ENCODE measurements at places on chromosomes 1 and 21. TPM values are rescaled to one million over a fixed set of nuclear protein-coding genes. Genes with fewer than 3 reads are reported as not detected.

The FCN3 gene
- total RNA-seq: not detected

The IGSF21 gene
- not detected for total RNA-seq

The MAP1LC3C gene
- total RNA-seq: not detected

The DDI2 gene
- 13.0 TPM for total RNA-seq

The MCOLN2 gene
- total RNA-seq: 3.7 TPM

The CD101 gene
- not detected for total RNA-seq

The ZNF281 gene
- 37.2 TPM for total RNA-seq

The SNAPIN gene
- total RNA-seq: 42.1 TPM

The CYP4A11 gene
- not detected for total RNA-seq

The RGS7 gene
- total RNA-seq: 2.4 TPM

The PHGDH gene
- 90.4 TPM for total RNA-seq

The PTGS2 gene
- total RNA-seq: 164 TPM

The RHCE gene
- 0.48 TPM for total RNA-seq

The RSPO1 gene
- not detected for total RNA-seq

The CDC20 gene
- 157 TPM for total RNA-seq

- no peak for DNase-seq
These were observed 13.0 kb upstream of the ARHGAP29 start for GRCh38 chr1:94250341-94250740.

- no peak for DNase-seq
These were observed 16.3 kb downstream of the TLR5 start for GRCh38 chr1:223126741-223127140.

DNA sequence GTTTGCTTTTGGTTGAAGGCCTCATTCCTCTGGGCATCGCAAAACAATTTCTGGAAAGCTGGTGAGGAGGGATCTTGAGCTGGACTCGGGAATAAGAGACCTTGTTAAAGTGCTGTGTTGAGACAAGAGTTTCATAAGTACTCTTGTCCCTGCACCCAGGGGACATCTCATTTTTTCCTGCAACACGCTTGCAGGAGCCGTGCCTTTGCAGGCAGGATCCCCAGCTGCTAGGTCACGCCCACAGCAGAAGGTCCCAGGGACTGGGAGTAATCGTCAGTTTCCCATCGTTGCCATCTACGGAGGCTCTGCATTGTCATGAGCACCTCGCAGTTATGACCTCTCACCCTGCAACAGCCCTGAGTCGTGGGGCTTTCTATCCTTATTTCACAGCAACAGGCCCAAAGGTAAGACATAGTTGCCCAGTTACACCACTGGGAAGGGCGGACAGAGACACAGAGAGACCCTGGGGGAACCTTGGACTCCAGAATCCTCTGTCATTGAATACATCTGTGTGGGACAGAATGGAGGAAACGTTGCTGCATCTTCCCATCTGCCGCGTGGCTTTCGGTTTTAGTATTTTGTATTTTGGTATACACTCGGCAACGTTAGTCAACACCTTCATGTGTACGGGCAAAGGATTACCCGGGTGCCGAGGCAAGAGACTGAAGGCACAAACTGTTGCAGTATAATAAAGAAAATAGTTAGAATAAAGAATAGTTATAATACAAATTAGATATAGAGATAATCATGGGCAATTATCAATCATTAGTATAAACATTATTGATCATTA lies 60.4 kb upstream of the DMRTB1 start:
- DNase-seq: no peak

GRCh38 chr21:35333831-35334618 lies 284.9 kb upstream of the RUNX1 start:
- DNase-seq: peak; percentile 9

- DNase-seq: no peak
These were observed 8.4 kb upstream of the NBPF11 start for GRCh38 chr1:148160343-148161052.

- no peak for DNase-seq
These were observed 39.6 kb upstream of the GRIK3 start for GRCh38 chr1:37073854-37074379.

DNA sequence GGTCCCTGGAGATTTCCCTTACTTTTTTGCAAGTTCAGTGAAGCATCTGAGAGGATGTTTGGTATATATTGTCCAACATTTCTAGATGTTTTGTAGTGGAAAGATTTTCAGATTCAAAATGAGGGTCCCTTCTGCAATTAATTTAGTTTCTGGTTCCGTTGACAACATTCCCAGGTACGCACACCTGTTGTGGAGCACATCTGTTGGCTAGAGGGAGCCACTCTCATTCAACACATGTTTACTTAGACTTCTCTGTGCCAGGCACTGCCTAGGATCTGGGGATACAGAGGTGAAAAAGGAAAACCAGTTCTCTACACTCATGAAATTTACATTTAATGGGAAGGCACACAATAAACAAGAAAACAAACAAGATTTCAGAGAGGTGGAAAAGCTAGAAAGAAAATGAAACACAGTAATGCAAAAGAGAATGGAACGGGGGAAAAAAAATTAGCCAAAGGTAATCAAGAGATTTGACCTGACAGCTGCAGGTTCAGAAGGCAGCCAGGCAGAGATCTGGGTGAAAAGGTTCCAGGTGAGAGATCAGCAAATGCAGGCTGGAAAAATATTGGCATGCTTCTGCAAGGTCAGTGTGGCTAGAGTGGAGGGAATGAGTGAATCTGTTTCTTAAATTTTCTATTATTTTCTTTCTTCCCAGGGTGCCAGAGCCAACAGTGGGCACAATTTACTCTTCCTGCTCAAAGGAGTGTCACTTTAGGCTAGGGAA lies 48.4 kb upstream of the KAZN start:
- no peak for DNase-seq

GRCh38 chr1:208413006-208413405 lies 168.8 kb upstream of the PLXNA2 start:
- no peak for DNase-seq

GRCh38 chr1:125085720-125086591 lies 3901.2 kb downstream of the SRGAP2C start:
- DNase-seq: no peak

Measured in HFFc6 (cell line).